ENCODE measurements at places on chromosomes 16 and 17.

- DNase-seq: peak; percentile 13
Observed at GRCh38 chr16:24036614-24037013, 200.8 kb downstream of the PRKCB start.

- DNase-seq: no peak
Observed at GRCh38 chr16:27685807-27686206, 135.9 kb downstream of the KATNIP start.

GRCh38 chr17:50947782-50948543, 81.8 kb upstream of the TOB1 start:
- DNase-seq: no peak

GRCh38 chr16:57838161-57838560, 35.9 kb upstream of the KIFC3 start:
- DNase-seq: no peak

All from stimulated activated CD4-positive, alpha-beta T cell treated with anti-CD3 and anti-CD28 coated beads, Interleukin-12 subunit alpha, Interleukin-12 subunit beta, amount 100 ng/mL, for 4 hours (primary cell).